ENCODE measurements at places on chromosomes 5 and 9.
A peak's percentile ranks its signal among the peaks of the same experiment; 100 is the strongest.

GRCh38 chr9:90343366-90343765 lies 299.3 kb downstream of the DIRAS2 start:
- no peak for ATAC-seq

DNA sequence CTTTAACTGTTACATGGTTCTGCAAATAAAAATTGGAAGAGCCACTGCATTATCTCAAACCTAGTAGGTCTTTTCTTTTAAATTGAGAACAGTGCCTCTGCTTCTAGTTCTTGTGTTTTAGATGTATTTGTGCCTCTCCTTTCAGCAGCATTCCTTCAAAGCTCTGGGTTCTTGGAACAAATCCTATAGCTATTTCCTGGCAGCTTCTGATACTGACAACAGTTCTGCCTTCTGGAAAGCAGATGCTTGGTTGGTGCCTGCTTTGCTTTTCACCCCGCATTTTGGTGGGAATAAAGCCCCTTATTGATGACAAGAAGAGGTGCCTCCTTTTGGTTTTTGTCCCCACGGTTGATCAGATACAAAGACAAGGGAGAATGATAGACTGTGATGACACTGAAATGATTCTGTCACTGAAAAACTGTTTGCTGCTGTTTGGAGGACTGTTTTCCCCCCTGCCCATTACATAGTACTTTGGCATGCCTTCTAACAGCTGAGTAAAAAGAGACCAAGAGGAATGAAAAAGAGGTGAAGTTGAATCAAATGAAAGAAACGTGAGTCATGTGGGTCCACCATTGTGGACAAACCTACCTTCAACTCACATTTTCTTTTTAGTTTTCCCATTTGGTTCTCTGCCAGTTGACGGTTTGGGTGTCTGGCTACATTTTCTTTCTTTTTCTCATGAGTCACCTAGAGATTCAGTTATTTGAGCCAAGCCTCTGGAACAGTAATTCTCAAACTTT lies 5.6 kb downstream of the PTCD2 start:
- ATAC-seq: peak; percentile 76

DNA sequence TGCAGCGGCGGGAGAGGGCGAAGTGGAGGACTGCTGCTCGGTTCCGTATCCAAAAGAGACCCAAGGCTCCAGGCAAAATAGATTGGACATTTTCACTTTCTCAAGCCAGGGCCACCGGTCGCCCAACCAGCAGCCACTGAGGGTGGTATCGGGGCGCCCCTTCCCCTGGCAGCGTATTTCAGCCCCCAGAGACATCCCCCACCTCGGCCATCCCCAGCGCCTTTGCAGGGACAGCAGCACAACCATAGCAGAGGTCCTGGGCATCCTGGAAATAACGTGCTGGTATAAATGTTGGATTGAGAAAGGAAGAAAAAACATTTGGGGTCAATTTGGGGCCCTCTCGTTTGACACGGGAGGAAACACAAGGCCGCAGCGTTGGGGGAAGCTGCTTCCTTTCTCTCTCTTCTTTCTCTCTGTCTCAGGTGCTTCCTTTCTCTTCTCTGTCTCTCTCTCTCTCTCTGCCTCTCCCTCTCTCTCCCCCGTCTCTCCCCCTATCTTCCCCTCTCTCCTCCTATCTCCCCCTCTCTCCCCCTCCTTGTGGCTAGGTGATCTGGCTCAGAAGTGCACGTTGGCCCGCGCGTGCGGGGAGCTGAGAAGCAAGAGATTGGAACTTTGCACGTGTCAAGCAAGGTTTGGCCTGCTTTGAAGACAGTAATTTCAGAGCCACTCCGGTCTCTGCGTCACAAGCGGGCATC lies 624 bp upstream of the RETREG1 start:
- ATAC-seq: no peak

DNA sequence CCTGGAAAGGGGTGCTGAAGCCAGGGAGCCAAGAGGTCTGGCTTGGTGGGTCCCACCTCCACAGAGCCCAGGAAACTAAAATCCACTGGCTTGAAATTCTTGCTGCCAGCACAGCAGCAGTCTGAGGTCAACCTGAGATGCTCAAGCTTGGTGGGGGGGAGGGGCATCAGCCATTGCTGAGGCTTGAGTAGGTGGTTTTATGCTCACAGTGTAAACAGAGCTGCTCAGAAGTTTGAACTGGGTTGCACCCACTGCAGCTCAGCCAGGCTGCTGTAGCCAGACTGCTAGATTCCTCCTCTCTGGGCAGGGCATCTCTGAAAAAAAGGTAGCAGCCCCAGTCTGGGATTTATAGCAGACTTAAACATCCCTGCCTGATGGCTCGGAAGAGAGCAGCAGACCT lies 55.5 kb upstream of the FBXL17 start:
- no peak for ATAC-seq

DNA sequence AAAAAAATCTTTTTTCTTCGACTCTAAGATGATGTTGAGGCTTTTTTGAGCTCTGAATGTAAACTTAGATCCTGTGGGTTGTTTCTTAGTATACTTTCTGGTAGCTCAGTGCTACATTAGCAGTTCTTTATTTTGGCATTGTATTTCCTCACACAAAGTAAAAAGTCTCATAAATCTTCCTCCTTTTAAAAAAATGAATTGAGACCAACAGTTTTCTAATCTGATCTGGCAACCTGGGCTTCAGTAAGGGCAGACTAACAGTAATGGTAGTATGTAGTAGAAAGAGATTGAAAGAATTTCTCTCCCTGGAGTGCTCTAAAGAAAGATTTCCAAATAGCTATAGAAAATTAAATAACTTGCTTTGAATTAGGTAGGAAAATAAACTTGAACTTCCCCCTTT lies 31.4 kb downstream of the ZCCHC7 start:
- ATAC-seq: peak; percentile 44

DNA sequence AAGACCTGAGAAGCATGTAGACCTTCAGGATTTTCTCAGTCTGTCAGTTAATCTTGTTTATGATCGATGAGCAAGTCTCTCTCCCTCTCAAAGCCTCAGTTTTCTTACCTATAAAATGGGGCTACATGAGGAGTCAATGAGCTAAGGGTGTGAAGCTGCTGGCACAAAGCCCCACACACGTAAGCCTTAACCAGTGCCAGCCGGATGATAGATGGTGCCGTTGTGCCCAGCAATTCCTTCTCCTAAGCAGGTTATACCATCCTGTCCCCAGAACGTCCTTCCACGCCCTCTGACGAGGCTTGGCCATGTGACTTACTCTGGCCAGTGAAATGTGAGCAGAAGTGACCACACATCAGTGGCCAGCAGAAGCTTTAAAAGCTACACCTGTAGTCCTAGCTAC lies 179.0 kb downstream of the C9orf50 start:
- ATAC-seq: no peak

DNA sequence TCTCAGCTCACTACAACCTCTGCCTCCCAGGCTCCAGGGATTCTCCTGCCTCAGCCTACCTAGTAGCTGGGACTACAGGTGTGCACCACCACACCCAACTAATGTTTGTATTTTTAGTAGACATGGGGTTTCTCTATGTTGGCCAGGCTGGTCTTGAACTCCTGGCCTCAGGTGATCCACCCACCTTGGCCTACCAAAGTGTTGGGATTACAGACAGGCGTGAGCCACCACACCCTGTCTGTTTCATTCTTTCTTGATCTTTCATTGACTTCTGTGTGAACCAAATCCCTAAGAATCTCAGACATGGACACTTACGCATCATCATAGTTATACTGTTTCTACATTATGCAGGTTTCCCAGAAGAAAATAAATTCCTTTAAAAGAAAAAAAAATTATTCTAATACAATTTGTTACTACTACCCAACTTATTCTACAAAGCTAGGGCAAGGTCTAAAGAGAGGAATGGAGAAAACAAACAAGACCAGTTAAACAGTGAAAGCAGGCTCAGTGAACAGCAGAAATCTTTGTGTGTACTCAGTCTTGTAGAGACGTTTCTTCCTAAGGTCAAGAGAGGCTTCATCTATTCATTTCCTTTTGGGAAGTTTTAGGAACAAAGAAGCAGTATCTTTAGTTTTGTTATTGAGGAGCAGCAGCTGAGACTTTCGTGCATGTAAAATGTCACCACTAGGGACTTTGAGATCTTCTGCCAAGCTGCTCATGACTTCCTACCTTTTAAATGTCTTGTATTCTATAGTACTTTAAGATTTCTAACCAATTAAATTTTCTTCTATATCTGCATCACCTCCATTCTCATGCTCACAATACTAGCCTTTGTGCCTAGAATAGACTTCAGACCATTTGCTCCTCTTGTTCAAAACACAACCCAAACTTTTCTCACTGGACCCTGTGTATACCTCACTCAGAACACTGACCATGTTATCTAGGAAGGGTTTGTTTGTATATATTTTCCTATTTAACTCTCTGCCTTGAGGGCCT lies 5.6 kb upstream of the HMGCR start:
- ATAC-seq: no peak

DNA sequence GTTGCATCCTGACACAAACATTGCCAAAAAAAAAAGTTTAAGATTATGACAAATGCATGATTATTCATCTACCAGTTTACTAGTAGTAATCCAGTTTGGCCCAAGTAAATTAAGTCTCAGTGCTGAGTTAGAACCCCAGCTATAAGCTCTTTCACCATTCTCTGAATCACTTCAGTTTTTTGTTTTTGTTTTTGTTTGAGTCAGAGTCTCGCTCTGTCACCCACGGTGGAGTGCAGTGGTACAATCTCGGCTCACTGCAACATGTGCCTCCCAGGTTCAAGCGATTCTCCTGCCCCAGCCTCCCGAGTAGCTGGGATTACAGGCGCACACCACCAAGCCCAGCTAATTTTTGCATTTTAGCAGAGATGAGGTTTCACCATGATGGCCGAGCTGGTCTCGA lies 1.5 kb upstream of the PCYOX1L start:
- ATAC-seq: no peak

- ATAC-seq: no peak
Measured at GRCh38 chr5:2163940-2164490, 281.3 kb upstream of the IRX4 start.

GRCh38 chr5:56669534-56670483 lies 145.5 kb upstream of the MAP3K1 start:
- no peak for ATAC-seq

- ATAC-seq: 0 out of 3 replicates have a peak, but pooled peaks have one; percentile 45
Measured at GRCh38 chr5:134267366-134268018, 41.6 kb upstream of the PPP2CA start.

DNA sequence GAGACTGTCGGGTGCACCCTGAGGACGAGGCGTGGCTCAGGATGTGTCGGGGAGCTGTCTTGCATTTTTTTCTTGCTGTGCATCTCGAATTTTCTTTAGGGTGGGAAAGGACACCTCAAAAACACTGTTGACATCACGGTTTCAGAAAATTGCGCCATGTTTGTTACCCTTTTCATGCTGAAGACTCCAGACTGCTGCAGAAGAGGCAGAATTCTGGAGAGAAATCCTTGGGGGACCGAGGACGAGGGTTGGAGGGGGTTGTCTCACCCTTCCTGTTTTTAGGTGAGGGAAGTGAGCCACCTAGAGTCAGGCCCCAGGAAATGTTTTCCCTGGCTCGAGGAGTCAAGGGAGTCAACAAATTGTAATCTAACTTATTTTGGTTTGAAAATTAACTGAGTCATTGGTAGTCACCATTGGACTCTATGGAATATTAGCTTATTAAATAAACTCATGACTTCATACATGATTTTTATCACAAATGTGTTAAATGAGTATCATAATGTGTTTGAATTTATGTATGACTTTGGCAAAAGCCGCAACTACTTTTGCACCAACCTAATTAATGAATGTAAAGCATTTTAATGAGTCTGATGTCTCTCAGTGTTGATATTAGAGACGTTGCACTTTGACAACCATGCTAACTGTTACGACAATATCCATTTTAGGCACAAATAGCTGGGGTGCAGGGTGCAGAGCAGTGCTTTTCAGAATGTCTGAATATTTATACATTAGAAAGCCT lies 724 bp upstream of the LYSMD3 start:
- peak; percentile 77 for ATAC-seq

- ATAC-seq: peak; percentile 58
Measured at GRCh38 chr9:20552874-20553557, 69.3 kb downstream of the MLLT3 start.

DNA sequence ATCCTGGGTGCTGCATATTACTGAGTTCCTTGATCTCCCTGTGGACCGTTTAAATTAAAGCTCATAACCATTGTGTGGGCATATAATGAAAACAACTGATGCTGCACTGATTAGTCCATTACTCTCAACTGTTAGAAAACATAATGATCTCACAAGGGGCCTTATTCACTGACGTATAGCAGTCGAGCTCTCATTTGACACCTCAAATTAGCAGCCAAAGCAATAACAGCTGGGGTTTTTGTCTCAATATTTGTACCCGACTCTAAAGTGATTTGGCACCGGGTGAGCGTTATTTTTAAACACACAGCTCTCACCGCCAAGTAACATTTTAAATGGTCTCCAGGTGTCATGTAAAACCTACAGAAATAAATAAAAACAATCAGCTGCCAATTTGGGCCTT lies 252.2 kb upstream of the PANK3 start:
- ATAC-seq: no peak

- no peak for ATAC-seq
Measured at GRCh38 chr5:161283296-161283695, 263.2 kb downstream of the GABRB2 start.

- no peak for ATAC-seq
Measured at GRCh38 chr9:91148306-91148705, 213.4 kb downstream of the AUH start.

DNA sequence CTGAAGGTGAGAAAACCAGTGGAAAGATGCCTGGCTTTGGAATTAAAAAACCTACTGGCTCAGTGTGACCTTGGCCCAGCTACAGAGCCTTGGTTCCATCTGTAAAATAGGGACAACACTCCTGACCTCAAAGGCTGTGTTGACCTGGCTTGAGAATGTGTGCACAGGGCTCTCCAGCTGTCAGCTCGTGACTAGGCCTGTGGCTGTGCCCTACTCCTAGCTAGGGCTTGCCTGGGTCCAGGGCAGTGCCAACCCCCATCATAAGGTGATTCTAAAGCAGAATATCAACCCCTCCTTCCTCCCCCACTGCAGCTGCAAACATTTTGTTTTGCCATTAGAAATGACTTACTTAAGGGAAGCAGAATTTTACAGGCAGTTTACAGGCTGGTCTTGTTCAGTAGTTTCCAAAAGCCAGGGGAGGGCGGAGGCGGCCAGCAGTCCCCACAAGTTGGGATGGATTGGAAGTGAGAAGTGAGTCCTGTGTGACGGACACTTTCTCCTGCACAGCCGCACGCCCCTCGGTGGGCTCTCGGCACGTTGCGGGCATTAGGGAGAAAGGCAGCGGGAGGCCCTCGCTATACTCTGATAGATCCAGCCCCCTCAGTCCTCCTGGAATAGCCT lies 7.3 kb downstream of the PITX1 start:
- ATAC-seq: no peak

DNA sequence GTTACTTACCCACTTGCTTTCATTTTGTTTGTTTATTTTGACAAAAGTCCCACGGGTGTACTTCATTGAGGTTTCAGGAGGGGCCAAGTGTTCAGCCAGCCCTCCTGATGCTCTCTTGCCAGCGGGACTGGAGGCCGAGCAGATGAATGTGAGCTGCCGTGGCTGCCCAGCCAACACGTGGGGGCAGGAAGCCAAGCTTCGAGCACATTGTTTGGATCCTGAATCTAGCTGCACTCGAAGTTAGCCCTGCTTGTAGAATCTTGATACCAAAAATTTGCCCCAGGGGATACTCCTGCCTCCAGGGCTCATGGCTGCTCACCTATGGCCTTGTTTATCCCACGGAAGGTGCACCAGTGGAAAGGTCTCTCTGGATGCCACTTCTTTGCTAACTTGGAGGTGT lies 49.3 kb downstream of the RASGEF1C start:
- ATAC-seq: no peak

GRCh38 chr9:71706176-71706575 lies 62.1 kb downstream of the CEMIP2 start:
- no peak for ATAC-seq
